ENCODE measurements at places on chromosomes 16 and 17.

DNA sequence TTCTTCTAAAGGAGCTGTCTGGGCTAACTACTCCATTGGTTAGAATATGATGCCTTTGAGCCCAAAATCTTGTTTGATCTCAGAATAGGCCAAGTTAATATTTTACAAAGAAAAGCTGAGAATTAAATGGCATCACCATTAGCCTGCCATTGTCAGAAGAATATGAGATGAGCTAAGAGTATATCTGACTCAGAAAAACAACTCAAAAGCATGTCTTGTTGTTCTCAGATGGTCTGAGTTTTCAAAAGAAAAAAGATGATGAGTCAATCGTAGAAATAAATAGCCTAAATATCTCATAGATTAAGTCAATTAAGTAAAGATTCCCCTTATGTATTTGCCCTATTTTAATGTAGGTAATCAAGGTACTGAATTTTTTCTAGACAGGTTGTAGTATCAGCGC lies 197.1 kb upstream of the TBX2 start:
- DNase-seq = no peak

DNA sequence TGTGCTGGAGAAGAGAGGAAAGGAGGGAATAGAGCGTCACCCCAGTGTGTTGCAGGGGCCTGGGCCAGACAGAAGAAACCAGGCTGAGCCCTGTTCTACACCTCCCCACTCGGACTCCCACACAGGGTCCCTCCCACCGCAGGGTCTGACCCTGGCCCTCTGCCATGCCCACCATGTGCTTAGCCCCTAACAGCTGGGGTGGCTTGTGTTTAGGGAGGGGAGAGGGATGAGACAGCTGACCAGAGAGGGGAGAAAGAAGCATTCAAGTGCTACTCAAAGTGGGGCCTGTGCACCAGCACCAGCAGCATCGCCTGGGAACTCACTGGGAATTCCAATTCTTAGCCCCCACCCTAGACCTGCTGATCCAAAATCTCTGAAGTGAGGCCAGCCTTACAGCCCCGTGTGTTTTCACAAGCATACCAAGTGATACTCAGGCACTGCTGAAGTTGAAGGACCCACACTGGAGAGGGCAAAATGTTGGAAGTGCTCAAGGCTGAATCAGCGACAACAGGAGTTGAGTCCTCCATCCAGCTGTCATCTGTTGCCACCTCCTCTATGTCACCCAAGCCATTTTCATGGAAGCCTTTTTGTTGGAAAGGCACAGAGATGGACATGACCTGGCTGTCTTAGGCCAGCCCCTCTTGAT lies 47.0 kb downstream of the FZD2 start:
- no peak for DNase-seq

GRCh38 chr16:69171325-69172084 lies 15.5 kb upstream of the SNTB2 start:
- no peak for DNase-seq

- no peak for DNase-seq
These were observed 35.8 kb downstream of the HSD17B2 start for GRCh38 chr16:82070656-82071369.

DNA sequence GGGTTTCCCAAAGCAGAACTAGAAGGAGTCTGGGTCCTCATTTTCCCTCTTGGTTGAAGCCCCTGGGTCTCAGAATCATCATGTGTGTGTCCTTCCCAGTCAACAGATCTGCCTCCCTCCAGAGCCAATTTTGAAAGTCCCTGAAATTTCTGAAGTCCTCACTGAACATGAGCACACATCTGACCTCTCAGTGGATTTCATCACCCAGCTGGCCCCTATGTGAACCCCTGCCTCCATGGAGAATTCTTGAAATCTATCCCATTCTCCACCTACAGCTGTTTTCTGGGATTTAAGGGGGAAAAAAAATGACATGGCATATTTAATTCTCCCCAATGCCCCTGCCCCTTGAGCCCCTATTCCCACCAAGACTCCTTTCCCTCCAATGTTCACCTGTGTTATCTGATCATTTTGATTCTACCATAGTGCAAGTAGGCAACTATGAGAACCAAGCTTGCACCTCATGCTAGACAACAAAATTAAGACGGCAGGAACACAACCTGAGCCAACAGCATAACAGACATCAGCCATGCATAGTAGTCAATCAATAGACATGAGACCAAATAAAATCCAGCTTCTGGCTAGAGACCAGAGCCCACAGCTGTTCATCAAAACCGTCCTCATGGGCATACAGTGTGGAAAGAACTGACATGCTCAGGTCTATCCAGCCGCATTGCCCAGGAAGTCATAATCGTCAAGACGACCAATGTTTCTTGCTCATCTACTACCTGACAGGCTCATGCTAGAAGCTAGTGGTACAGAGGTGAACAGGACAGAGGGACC lies 14.9 kb downstream of the SOX9 start:
- no peak for DNase-seq

- DNase-seq = no peak
These were observed 33.1 kb upstream of the RPTOR start for GRCh38 chr17:80511222-80512180.

DNA sequence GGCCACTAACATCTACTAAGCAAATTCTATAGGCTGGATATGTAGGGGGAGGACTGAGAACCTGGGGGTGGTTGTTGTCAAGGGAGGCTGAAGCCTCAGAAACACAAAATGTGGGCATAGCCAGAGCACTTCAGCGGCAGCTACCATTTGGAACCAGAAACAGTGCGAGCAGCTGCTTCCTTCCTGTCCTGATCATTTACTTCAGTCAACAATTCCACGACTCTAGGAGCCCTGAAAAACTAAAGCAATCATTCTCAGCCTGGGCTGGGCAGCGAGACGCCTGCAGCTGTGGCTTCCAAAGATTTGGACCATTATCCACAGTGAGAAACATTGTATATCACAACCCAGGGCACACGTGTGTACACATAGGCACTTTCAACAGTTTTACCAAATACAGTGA lies 93.9 kb upstream of the WSCD1 start:
- DNase-seq = no peak

GRCh38 chr16:13342675-13343074 lies 441.3 kb downstream of the SHISA9 start:
- no peak for DNase-seq

DNA sequence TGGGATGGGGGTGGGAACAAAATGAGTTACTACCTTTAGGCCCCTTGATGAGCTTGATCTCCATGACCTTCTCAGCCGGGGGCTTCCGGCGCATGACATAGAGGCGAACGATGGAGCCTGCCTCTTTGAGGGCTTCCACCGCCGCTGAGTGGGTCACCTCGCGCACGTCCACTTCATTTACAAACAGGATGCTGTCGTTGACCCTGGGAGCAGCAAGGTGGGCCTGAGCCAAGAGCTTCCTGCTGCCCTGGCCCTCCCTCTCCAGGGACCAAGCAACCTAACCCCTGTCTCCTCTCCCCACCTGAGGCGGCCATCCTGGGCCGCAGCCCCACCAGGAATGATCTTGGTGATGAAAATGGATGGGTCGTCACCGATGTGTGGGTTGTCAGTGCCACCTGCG lies 16.2 kb downstream of the DLG4 start:
- no peak for DNase-seq

DNA sequence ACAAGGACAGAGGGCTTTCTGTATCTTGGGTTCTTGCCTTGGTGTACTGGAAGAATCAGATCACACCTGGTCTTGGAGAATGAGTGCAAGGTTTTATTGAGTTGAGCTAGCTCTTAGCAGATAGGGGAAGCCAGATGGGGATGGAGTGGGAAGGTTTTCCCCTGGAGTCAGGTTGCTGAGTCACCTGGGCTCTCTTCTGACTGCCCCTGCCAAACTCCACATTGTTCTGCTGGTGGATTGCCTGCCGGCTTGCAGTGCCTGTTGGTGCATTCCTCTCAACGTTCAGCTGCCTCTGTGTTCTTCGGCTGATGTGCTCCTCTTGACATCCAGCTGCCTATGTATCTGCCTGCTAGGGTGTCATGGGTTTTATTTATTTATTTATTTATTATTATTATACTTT lies 1431.1 kb downstream of the CDH8 start:
- no peak for DNase-seq

DNA sequence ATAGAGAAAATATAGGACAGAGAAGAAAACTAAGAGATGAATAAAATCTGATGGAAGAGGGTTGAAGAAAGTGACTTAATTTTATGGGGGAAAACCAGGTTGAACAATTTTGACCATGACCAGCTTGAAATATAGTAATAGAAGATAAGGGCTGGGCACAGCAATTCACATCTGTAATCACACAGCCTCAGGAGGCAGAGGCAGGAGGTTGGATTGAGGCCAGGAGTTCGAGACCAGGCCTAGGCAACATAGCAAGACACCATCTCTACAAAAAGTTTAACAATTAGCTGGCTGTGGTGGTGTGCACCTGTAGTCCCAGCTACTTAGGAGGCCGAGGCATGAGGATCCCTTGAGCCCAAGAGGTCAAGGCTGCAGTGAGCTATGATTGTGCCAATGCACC lies 8.7 kb downstream of the MXRA7 start:
- no peak for DNase-seq

- DNase-seq = no peak
These were observed 2.1 kb upstream of the RCVRN start for GRCh38 chr17:9907131-9907530.

- no peak for DNase-seq
These were observed 5.0 kb upstream of the KCNJ18 start for GRCh38 chr17:21687136-21687953.

DNA sequence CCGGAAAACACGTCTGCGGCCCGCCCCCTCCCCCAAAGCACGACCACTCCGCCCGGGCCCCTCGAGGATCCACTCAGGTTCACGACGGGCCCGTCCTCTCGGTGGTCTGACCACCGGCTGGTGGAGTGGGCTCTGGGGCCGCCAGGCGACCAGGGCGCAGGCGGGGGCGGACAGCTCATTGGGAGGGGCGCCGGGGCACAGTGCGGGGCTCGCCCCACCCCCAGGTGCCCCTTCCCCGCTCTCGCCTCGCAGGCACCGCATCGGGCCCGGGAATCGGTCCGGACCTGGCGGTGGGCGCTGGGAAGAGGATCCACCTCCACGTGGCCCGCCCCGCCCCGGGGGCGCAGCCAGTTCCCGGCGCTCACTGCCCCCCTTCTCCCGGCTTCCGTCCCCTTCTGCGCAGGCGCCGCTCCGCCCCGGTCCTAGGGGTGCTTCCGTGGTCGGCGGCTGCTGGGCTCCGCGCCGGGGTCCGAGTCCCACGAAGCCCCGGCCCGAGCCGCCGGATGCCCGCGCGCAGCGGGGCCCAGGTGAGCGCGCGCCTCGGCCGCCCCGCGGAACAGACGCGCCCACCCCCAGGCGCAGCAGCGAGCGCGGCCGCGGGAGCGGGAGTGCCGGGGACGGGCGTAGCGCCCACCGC lies at the start of gene MPG:
Gene MPG (plus strand): TSS at position 419 of the 637 bp plus-strand sequence. CDS start 85 bp downstream, at position 504.
- peak; percentile 77 for DNase-seq

DNA sequence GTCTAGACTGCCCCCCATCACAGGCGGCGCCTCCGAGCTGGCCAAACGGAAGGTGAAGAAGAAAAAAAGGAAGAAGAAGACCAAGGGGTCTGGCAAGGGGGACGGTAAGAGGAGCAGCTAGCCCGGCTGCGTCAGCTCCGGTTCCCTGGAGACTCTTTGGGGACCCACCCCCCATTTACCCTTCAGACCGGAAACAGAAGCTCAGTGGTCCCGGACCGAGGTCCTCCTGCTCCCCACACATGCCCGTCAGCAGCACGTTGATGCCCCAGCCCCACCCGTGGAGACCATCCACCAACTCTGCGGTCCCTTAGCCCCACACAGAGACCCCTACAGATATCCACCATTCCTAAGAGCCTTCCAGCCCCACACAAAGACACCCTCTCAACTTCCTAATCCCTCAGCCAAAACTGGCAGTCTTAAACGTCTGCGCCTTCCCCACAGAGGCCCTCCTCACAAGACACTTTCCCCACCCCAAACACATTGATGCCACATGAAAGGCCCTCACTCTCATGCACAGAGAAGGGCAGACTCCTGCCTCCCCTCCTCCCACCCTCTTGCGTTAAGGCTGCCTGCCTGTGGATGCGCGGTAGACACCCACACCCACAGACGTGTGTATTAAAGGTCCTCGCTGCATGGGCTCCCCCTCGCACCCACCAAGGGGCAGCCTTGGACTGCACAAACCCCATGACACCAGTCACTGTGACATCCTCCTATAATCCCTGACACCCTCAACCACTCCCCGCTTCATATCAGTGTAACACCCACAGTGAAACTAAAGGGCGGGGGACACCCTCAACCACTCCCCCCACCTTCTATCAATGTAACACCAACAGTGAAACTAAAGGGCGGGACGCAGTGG lies 58.2 kb upstream of the RPH3AL start:
- DNase-seq = no peak

DNA sequence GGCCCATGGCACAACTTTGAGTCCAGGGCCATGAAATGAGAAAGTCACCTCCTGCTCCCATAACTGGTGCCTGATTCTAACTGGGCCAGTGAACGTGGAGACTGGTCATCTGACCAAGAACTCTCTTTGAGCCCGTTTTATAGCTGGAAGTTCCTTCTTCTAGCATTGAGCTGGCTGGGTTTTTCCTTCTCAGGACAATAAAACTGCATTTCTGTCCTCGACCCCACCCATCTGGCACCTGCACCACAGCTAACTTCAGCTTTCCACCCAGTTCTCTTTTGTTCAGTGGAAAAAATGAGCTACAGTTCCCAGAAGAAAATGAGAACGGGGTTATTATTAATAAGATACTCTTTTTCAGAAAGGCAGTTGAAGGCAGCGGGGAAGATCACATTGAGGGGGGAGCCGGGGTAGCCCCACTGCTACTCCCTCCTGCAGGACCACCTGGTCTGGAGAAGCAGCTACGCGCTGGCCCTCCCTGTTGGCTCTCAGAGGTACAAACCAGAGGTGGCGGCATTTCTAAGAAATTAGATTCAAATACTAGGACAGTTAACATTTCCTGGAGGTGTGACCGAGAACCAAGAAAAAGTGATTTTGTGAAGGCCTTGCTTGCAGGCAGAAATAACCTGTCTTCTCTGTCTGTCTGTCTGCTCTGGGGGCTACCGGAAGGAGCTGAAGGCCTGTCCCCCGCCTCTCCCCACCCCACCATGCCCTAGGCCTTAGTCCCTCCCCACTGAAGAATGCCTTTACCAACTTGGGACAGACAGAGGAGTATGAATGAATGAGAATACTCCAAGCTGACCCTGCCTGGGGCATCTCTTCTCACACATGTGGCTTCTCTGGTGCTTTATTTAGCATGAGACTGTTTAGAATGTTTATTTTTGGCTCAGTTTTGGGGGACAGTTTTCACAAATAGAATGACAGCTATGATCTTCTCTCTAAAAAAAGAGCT lies 123.9 kb downstream of the XYLT1 start:
- no peak for DNase-seq

- peak; percentile 41 for DNase-seq
These were observed 7.1 kb upstream of the AKTIP start for GRCh38 chr16:53509906-53510703.

DNA sequence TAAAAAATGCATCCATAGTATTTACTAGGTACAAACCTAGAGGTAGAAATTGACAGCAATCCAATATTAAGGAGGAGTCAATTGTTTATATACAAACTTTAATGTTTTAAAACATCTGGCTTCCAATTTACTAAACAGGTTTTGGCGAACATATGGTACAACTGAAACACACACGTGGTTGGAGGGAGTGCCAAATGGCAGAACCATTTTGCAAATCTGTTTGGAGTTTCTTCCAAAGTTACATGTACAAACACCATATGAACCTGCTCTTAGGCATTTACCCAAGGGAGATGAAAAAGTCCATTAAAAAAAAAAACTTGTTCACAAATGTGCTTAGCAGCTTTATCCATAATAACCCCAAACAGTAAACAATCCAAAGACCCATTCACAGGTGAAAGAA lies 159.8 kb upstream of the MYOCD start:
- DNase-seq = no peak

- no peak for DNase-seq
These were observed 4.5 kb upstream of the ACSF2 start for GRCh38 chr17:50421308-50422051.
